ENCODE measurements at places on chromosomes 6 and 20.
A peak's percentile ranks its signal among the peaks of the same experiment; 100 is the strongest.

DNA sequence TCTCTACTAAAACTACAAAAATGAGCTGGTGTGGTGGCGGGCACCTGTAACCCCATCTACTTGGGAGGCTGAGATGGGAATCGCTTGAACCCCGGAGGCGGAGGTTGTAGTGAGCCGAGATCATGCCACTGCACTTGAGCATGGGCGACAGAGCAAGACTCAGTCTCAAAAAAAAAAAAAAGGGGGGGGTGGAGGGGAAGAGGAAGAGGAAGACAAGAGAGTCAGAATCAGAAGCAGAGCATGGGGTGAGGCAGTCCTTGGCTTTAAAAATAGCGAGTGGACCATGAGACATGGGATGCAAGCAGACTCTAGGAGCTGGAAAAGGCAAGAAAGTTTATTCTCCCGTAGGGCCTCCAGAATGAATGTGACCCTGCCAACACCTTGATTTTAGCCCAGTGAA is 3.9 kb upstream of the SLC9A8 start:
- no peak for DNase-seq

GRCh38 chr20:58432186-58432954 is 43.3 kb downstream of the VAPB start:
- no peak for DNase-seq

DNA sequence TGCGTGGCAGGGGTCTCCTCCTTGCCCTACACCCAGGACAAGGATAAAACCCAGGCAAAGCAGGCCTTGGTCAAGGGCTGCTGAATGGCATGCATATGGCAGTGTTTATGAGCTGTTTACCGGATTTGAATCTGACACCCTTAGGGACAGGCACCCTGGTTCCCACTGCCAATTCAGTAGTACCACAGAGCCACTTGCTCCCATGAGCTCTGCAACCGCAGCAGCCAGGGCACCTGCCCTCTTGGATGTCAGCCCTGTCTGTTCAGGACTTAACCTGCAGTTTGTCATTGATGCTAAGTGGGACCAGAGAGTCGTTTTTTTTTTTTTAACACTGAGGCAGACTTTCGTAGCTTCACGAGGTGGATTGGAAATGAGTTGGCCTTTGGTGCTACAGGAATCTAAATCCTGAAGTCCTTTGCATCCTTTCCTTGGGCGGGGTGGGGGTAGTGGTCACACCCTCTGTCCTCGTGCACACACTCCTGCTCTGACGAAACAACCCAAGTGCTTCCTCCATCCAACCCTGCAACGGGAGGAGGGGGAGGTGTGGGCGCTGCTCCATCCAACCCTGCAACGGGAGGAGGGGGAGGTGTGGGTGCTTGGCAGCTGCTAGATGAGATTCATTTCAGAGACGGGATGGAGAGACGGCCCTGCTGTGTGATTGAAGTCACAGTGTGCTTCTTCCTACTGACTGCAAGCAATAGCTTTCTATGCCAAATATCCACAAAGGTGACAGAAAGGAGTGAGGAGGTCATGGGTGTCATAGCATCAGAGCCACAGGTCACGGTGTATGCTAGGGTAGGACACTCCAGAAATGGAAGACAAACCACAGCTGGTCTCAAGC is 166.5 kb downstream of the SMOC2 start:
- DNase-seq = no peak

GRCh38 chr6:5379647-5380242 is 118.4 kb downstream of the FARS2 start:
- peak; percentile 43 for DNase-seq

DNA sequence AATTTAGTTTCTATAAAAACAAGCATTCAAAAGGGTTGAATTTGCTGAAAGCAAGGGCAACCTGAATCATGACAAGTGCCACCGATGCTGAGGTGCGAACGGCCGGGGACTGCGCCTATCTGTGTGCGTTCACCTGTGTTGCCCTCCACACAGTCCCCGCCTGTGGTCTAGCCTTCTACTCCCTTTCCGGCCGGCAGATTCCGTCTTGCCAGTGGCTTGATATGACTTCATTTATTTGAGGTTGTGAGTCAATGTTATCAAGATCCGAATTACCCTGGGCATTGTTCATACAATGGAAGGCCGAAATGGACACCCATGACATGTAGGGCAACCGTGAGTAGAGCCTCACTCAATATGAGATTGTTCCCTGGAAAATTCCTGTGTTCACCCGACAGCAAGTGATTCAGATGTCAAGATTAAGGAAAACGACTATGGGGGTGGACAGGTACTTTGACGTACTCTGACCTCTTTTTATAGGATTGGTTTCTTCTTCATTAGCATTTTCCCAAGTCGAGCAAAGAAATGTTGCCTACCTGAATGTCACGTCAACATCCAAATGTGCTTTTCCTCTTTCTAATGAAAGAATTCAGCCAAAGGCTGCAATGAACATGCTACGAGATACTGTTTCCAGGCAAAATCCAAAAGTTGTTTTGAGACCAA is 41.1 kb upstream of the NEDD9 start:
- DNase-seq = no peak

DNA sequence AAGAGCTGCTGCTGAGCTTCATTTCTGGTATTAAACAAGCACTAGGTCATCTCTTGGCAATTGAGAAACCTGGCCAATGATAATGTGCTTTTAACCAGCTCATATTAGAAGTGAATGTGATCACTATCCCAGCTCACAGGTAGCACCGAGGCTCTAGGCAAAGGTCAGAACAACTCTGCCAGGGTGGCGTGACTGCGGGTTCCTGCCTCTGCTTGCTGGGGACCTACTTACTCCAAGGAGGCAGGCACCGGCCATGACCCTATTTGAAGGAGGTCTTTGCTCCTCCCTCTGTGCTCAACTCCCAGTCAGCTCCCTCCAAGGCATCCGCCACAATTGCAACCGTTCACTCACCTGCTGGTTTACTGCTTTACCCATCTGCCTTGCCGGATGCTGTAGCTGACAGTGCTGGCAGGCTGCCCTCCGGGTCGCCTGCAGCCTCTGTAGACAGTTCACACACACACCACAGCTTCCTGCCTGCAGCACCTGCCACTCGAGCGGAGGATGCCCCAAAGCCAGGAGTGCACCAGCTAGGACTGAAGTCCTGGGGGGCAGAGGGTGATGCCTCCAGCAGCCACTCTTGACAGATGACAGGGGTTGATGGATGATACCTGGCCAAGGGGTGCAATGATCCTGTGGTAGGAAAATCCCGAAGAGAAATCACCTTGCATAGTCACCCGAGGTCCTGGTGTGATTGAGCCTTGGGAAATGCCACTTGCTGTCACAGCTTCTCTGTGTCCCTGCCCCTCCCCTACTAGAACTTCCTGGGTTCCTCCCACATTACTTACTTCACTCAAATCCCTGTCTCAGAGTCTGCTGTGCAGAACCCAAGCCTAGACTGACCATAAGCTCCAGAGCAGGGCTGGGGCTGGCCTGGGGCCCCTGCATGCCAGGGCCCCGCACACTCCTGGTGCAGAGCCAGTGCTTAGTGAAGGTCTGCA is 8.8 kb upstream of the VSX1 start:
- peak; percentile 84 for DNase-seq

GRCh38 chr6:31225735-31226134 is 46.2 kb downstream of the HLA-C start:
- DNase-seq = no peak

GRCh38 chr6:169240125-169240524 is 13.5 kb downstream of the THBS2 start:
- no peak for DNase-seq

DNA sequence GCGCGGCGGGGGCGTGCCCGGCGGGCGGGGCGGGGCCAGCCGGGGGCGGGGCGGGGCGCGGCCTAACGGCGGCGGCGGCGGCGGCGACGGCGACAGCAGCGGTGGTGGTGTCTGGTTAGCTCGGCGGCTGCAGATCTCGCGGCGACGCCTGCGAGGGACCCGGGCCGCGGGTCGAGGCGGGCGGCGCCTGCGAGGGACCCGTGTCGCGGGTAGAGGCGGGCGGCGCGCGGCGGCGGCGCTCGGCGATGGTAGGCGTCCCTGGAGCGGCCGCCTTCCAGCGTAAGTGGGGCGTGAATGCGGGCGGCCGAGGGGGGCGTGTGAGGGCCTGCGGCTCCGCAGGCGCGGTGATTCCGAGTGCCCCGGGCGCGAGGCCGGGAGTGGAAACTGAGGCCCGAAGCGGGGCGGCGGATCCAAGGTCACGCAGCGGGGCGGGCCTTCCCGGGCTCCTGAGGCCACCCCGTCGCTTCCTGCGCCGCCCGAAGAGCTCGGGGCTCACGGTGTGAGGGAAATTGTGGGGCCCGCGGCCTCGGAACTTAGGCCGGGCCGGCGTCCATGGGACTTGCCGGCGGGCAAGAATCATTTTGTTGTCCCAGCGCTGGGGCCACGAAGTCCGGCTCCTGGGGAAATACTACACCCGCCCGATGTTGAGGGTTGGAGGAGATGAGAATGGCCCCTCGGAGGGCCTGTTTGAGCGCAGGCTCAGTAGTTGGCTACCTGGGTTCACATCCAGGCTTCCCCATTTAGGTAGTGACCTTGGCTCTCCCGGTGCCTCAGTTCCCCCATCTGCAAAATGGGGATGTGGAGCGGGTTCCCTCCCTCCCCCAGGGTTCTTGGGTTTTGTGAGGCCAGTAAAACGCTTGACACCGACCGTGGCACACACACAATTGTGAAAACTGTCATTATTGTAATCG is at the start of gene CBFA2T2:
CBFA2T2 (plus strand) TSS at position 74 of the 911 bp plus-strand sequence; CDS start at position 246, 172 bp downstream.
- DNase-seq = no peak

- DNase-seq = no peak
Observed at GRCh38 chr6:116665464-116665863, 3.1 kb downstream of the ZUP1 start.

DNA sequence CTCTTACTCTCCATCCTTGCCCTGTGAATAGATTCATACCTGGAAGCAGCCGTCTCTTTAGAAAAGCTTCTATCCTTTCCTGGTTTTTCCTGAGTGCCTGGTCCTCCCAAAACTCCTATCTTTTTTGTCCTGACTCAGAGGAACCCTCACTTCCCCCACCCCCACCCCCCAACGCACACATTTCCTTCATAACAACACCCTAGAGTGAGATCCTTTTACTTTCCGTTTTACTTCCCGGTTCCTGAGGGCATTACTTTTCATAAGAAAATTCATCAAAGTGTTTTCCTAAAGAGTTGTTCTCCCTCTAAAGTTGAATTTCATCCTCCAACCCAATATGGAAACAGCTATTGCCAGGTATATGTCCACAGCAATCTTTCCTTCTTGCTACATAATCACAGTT is 327.0 kb downstream of the NRN1 start:
- DNase-seq = no peak

DNA sequence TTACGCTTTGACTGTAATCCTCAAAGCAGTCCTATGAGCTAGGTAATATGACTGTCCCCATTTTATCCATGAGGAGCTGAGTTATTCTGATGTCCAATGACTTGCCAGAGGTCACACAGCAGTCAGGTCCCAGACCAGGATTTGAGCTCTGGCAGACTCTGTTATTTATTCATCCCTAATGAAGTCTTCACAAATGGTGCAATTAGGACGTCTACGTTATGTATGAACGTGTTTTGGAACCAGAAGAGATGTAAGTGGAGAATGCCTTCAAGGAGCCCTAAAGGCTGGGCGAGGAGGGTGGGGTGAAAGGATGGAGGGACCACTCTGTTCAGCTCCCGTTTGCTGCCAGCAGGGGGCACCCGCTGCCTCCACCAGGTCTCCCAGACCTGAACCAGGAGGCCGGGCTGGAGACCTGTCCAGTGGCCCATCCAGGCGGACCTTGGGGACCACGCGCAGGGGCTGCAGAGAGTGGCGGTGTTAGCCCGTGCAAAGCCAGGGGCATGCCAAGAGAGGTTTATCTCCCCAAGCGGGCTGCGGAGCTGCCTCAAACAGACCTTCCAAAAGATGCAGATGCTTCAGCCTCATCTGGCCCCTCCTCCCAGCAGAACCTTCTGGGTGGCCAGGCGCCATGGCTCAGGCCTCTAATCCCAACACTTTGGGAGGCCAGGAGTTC is 15.2 kb upstream of the ZNF335 start:
- DNase-seq = peak; percentile 85

DNA sequence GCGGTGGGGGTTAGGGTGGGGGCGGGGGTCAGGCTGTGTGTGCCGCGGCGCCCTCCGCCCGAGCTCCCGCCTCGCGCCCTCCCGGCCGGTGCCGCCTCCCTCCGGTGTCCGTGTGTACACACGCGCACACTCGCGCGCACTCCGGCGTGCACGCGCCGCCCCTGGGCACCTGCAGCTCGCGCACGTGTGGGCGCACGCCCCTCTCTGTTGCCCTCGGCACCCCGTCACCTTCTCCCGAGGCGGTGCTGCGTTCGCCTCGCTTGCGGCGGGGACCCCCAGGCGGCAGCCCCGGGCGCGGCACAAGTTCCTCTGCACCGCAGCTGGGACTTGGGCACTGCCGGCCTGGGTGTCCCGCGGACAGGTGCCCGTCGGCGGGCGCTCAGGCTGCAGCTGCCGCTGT is 525 bp downstream of the MACROD2 start:
- DNase-seq = no peak

- DNase-seq = no peak
Observed at GRCh38 chr6:111543913-111544435, 61.0 kb upstream of the REV3L start.

- DNase-seq = peak; percentile 61
Observed at GRCh38 chr6:27553123-27553904, 80.4 kb upstream of the ZNF184 start.

DNA sequence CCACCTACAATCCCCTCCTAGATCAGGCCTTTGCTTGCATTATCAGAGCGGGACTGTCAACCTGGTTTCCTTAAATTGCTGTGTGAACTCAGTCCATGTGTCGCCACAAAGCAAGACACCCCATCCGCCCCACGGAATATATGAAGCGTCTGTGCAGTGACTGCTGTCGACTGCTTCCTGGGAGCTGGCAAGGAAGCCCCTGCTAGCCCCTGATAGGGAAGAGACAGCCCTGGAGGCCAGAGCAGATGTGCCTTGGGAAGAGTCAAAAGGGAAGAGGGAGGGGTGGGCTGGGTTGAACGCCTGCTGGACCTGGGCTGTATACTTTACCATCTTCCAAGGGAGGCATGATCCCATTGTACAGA is 44.1 kb upstream of the APCDD1L start:
- no peak for DNase-seq

GRCh38 chr20:63151554-63152321 is 64.2 kb downstream of the YTHDF1 start:
- no peak for DNase-seq

DNA sequence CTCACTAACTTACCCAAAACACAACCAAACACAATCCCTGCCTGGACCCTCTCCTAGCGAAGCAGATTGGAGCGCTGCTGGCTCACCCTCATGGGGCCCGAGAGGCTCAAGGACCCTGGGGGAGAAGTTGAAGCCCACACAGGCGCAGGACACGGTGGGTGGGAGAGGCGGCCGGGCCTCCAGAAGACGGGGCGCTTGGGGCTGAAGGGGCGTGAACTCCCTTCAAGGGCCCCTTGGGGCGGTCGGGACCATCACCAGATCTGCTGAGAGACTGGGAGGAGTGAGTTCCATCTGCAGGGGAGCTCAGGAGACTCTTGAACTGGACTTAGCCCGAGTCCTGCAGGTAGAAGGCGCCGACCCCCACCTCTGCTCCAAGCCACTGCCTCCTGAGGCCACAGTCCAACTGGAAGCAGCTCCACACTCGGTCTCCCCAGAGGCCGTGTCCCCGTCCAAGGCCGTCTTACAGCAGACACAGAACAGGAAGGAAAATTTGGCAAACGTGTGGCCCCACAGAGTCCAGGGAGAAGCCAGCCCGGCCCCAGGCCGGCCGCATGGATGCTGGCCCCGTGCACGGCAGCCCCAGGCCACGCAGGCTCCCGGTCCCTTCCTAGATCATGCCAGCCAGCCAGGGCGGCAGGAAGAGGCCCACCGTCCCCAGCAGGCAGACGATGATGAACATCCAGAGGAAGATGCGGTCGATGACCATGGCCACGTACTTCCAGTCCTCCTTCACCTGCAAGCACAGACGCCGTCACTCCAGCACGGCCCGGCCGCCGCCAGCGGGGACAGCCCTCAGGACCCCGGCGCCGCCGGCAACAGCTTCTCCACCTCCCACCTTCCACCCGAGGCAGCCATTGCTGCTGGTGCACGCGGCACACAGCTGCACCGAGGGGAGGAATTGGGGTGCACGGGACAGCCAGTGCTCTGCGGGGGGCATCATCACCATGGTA is 14.7 kb downstream of the CHRNA4 start:
- no peak for DNase-seq

All from activated CD4-positive, alpha-beta memory T cell treated with anti-CD3 and anti-CD28 coated beads for 36 hours (primary cell).